ENCODE measurements at places on chromosomes 12 and 14.

DNA sequence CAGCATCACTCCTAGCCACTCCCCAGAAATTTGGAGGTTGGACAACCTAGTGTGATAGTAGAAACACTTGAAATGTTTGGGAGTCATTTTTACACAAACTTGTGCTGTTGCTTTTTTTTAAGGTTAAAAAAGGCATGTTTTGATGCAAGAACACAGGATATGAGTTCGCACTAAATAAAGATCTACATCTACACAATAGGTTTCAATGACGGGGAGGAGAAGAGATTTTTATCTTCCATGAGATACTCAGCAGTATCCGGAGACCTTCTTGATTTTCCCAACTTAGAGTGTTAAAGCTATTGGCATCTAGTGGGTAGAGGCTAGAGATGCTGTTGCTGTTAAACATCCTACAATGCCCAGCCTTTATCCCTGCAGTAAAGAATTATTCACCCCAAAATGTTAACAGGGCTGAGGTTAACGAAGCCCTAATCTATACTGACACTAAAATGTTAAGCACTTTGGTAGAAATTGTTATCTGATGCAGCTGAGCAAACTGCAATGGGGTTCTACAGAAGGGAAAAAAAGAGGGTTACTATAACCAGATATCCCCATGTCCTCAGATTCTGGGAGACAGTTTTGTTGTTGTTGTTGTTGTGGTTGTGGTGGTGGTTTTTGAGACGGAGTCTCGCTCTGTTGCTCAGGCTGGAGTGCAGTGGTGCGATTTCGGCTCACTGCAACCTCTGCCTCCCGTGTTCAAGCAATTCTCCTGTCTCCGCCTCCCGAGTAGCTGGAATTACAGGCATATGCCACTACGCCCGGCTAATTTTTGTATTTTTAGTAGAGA, 14.0 kb upstream of the PCNX1 start:
- no peak for DNase-seq

DNA sequence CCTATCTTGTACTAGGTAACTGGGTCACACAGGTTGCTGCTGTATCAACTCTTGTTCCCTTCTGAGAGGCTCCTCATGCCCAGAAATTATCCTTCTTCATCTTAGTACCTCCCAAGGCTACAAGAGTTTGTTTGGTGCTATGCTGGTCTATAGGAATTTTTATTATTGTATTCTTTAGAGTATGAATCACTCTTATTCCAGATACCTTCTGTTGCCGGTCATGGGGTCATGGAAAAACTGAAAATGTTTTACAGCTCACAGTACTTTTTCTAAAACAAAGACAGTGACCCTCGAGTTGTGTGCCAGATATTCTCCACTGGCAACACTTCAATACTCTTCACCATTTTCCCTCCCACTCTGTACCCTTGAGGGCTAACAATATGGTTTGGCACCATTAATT, 1598.0 kb upstream of the TMEM132C start:
- DNase-seq = no peak

DNA sequence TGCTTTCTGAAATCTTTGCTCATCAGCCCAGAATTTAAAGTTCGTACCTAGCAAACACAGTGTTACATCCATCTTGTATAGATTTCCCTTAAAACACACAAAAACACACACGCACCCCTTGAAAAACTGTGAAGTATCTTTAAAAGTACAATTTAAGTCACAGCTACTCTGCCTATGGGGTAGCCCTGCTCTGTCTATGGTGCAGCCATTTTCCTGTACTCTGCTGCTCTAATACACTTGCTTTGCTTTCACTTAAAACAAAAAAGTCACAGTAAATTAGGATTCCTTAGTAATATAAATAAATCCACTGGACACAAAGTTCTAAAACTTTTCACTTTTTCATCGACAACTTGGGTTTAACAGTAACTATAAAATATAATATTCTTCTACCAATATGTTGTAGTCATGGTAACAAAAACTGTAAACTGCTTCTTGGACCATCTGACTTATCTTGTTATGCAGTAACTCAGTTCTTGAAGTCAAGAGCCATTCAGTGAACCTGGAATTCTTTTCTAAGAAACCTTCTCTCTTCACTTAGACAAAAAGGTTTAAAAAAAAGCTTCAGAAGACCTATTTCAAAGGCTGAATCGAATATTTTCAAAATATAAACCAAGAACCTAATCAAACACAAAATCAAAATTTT, 63.5 kb downstream of the MED13L start:
- no peak for DNase-seq

DNA sequence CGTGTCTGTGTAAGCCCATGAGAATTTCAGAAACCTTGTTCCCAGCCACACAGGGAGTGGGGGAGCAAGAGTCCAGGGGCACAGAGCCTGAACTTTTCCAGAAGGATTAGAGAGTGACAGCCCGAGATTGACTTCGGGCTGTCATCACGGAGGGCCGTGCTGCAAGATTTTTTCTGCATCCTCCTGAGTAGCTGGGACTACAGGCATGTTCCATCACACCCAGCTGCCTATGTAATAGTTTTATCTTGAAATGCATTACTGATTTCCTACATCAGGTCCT, 14.4 kb downstream of the EVL start:
- DNase-seq = no peak

DNA sequence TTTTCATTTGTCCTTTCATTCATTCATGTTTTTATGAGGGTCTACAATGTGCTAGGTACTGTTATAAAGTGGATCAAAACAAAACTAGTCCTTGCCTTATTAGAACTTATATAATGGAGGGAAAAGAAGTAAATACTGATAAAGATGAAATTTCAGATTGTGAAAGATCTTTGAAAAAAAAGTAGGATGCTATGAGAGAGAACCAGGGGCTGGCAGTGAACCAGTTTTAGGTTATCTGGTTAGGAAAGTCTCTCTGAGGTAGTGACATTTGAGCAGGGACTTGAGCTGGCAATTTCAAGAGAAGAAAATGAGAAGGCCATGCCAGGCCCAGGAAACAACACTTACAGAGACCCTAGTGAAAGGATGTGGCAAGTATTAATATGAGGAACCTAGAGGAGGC, 57.3 kb upstream of the E2F7 start:
- DNase-seq = no peak

DNA sequence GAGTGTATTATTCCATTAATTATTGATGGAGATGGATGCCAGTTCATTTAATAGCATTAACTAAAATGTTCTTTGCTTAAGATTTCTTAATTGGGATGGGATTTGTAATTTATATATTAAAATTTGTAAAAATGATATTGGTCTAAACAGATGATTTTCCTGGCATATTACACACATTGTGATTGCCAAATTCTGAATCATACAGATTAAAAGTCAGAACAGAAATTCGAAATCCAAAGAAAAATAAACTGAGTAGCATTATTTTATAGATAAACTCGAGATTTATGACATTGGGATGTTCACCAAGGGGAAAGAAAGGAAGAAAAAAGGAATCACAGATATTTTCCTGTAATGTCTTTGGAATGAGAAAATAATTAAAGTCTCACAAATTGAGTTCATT, 481.1 kb downstream of the CCER1 start:
- no peak for DNase-seq

- no peak for DNase-seq
These were observed 16.1 kb upstream of the ADSS1 start for GRCh38 chr14:104707608-104708595.

- DNase-seq = no peak
These were observed 41.1 kb upstream of the CLMN start for GRCh38 chr14:95360828-95361227.

- no peak for DNase-seq
These were observed 270.5 kb upstream of the PWP1 start for GRCh38 chr12:107415071-107415470.

GRCh38 chr12:120067901-120068300, 48.7 kb downstream of the RAB35 start:
- no peak for DNase-seq

- DNase-seq = peak; percentile 78
These were observed 69.4 kb downstream of the IRF2BPL start for GRCh38 chr14:76958980-76959710.
